Activated T-helper 1 cell treated with anti-CD3 and anti-CD28 coated beads, Interleukin-2, amount 50 U/mL, for 16 hours (primary cell): ENCODE measurements at places on chromosomes 3 and 15.

DNA sequence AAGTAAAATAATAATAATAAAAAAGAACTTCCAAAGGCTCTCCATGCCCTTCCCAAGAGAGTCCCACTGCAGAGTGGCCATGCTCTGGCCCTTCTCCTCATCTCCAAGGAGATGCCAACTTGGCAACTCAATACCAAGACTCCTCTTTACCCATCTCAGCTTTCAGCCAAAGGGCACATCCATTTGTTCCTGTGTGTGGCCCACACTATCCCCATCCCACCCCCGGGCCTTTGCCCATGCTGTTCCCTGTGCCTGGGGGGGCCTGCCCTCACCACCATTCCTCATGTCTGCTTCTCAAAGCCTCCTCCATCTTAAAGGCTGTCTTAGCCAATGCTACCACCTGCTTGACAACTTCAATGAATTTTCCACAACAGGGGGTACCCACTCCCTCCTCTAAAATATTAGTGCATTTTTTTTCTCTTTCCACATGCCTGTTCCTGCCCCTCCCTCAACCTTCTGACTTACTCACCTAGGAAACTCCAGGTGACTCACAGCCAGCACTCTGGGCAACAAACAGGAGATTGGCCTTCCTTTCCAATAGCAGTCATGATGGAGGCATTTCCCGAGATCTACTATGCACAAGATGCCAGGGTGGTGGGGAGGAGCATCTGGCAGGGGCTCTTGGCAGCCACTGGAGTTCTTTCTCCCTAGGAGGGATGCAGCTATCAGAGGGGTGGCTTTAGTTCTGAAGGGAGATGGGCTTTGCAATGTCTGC, 109.4 kb upstream of the SMAD3 start:
- DNase-seq: no peak

GRCh38 chr3:121836481-121836880, 1.5 kb downstream of the EAF2 start:
- no peak for DNase-seq

DNA sequence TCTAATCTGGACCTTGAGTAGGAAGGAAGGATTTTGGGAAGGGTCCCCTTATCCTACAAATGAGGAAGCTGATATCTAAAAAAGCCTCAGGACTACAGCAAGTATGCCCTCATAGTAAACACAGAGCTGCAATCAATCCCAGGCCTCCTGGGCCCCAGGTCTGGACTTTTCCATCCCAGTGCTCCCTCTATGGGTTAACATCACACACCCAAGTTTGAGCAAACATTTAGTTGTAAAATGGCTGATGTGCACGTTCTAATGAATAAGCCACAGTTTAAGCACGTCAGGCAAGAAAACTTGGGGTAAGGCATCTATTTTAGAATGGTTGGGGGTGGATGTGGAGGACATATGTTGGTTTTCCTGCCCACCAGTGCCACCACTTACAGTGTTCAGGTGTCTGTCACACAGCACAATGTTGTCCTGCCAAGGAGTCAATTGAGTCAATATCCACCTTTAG, 44.3 kb upstream of the UBE2E1 start:
- DNase-seq: no peak

GRCh38 chr15:52103217-52104207, 9.1 kb downstream of the BCL2L10 start:
- no peak for DNase-seq

DNA sequence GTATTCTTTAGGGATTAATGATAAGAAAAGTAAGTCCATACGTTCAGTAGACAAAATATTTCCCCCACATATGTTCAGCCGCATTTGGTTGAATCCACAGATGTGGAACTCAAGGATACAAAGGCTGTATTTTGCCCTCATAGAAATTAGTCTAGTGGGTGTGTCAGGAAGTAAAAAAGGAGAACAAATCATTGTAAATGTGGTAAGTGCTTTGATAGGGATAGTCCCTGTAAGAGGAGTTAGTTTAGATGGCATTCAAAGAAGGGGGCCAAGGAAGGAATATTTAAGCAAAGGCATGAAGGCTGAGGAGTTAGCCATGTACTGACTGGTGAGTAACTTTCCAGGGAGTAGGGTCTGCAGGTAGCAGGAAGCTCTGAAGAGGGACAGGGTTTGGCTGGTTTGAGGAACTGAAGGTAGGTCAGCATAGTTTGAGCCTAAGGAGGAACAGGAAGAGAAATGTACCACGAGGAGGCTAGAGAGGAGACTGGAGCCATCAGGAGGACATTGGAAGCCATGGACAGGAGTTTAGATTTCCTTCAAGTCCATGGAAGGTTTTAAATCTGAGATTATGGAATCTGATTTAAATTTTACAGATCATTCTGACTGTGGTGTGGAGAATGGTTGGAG, 98.8 kb downstream of the MME start:
- no peak for DNase-seq

- DNase-seq: no peak
Observed at GRCh38 chr3:114363554-114364202, 69.8 kb downstream of the TIGIT start.

DNA sequence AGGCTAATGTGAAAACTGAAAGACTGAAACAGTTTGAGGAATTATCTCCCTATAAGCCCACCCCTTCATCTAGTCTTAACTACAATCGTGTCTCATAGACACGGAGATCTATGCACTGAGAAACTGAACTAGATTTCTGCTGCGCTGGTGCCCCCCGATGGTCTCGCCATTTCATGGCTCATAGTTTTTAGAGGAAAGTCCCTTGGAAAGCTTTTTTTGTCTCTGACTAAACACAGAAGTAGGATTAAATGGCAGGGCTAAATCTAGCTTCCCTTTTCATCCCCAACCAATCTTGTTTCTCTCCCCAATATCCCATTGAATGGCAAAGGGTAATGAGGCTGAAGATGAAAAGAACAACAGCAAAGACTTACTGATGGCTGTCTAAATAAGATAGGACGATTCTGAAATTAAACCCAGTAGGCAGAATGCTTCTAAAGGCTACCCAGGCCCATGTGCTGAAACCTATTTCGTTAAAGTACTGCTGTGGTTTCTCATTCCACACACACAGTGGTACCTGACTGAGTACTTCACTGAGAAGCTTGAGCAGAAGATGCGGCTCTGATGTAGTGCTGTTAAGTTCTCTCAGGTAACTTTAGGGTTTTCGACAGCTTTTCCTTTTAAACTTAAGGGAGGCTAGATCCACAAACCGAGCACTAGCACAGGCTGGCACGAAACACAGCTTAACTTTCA, 142.7 kb downstream of the GADL1 start:
- DNase-seq: peak; percentile 14

DNA sequence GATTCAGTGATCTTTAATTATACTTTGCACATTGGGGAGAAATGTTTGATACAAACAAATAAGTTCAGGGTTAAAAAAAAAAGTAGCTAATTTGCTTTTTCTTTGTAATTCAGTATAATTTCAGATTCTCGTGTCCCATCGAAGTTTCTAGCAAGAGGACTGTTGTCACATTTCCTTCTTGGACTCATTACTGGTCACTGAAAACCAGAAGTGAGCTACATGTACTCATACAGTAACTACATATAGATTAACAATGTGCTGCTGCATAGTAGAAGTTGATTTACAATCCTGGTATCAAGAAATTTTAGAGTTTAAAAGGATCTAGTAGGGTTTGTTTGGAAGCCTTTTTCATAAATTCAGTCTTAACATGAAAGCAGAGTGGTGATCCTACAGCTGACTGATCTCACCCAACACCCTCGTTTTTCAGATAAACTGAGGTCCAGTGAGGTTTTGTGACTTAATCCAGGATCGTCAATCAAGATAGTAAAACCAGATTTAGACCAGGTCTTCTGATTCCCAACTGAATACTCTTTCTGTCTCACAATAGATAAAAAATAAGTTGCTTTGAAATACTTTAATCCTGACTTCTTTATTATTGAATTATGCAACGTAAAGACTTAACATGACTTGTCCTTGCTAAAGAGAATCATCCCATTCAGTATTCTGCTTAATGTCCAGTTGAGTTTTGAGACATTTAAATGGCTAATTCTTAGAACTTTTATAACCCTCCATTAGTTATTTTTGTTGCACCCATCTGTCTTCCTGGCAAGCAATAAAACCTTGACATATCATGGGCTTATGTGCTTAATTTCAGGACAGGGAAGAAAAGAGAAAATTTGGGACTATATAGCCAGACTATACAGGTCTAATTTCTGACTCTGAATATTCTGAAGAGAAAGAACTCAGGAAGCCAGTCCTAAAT, 2.8 kb downstream of the SEC62 start:
- no peak for DNase-seq

GRCh38 chr3:16936676-16937230, 52.0 kb downstream of the PLCL2 start:
- DNase-seq: no peak

- DNase-seq: no peak
Observed at GRCh38 chr3:17655743-17656142, 86.7 kb downstream of the TBC1D5 start.

- no peak for DNase-seq
Observed at GRCh38 chr3:48696601-48697000, 10.9 kb upstream of the NCKIPSD start.

GRCh38 chr3:29064085-29064484, 216.8 kb upstream of the RBMS3 start:
- no peak for DNase-seq

GRCh38 chr3:60262546-60262945, 988.7 kb downstream of the FHIT start:
- no peak for DNase-seq

GRCh38 chr3:71197841-71198565, 385.5 kb downstream of the FOXP1 start:
- no peak for DNase-seq

DNA sequence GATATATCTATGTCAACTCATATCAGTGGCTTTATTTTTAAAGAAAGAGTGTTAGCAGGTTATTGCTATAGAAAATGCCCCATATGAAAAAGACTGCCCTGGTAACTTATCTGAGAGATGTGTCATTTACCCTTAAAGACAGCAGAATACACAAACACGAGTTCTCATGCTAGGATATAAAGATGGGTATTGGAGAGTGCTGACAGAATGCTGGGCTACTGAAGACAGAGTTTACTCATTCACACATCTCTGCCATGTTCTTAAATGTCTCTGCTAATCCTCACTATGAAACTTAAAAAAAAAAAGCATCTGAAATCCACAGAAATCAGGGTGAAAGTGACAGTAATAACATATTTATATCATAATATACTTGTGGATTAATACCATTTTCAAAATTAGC, 126.7 kb downstream of the FOXP1 start:
- no peak for DNase-seq

DNA sequence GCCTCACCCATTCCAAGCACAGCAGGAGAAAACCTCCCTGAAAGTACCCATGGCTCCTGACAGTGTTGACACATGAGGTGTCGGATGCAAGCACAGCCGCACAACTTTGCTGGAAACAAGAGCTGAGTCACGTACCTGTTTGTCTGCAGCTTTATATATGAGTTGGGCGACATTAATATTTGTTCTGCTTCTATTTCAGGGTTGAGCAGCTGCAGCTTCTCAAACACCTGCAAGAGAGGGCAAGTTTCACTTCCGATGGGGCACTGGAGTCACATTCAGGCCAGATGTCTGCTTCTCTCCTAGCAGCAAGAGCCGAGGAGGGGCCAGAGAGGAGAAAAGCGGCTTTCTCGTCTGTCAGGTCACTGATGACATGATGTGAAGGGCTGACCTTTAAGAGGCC, 88.0 kb downstream of the NUP210 start:
- no peak for DNase-seq

DNA sequence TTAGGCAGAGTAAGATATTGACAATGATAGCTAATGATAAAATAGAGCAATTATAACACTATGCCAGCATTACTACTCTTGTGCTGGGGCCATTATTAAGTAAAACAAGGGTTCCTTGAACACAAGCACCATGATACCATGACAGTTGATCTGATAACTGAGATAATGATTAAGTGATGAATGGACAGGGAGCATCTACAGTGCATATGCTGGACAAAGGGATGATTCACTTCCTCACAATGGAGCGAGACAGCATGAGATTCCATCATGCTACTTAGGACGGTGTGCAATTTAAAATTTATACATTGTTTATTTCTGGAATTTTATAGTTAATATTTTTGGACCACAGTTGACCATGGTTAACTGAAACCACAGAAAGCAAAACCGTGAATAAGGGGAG, 156.6 kb downstream of the FHIT start:
- DNase-seq: no peak

GRCh38 chr3:73070675-73071575, 9.5 kb downstream of the EBLN2 start:
- no peak for DNase-seq

DNA sequence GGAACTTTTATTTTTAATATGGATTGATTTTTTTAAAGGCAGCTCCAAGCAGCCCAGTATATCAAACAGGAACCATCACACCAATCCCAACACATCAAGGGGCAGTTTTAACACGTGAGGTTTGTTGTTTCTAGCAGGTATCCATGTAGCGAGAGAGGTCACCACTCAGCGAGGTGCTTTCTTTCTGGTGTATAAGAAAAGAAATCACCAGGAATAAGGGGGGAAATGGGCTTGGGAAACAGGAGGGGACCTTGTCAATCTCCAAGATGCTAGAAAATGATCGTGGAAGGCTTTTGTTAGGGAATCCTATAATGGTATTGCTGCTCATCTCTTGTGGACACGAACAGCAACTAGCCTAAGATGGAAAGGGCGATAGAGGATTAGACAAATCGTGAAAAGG, 402.9 kb upstream of the ATP11B start:
- DNase-seq: no peak

DNA sequence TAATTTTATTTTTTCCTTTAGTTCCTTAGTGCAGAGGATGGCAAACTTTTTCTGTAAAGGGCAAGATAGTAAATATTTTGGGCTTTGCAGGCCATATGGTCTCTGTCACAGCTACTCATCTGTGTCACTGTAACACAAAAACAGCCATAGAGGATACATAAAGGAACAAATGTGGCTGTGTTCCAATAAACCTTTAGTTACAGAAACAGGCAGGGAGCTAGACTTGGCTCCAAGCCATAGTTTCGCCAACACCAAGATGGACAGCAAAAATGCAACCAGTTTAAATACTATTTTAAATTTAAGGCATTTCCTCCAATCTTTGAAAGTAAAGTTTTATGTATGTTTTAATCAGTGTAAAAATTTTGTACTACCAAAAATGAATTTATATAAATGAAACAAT, 753.4 kb downstream of the FHIT start:
- DNase-seq: no peak

DNA sequence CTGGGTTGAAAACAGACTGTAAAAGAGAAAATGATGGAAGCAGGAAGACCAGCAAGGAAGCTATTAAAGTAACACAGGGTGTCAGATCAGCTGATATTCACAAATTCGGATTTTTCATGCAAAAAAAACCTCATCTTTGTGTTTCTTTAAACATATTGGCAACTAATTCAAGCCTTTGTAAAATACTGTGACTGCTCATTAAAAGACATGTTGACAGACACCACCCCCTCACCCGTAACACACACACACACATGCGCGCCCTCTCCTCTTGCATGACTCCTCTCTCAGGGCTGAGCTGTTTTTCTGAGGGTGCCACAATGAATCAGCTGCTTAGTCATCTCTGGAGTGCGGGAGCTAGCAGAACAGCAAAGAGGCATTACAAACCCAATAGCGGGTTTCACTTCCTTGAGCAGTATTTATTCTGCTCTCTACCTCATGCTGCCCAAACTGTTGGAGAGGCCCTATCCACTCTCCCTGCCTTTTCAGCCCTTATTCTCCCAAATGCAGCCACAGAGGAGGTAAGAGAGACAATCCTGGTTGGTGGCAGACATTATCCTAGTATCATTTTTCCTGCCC, 35.8 kb upstream of the CCDC80 start:
- DNase-seq: peak; percentile 73

GRCh38 chr3:157441102-157441624, 4.5 kb downstream of the PTX3 start:
- no peak for DNase-seq

GRCh38 chr15:48046813-48047438, 73.9 kb upstream of the SLC24A5 start:
- DNase-seq: no peak

GRCh38 chr3:59608356-59608755, 558.5 kb upstream of the CFAP20DC start:
- no peak for DNase-seq
